Activated CD4-positive, alpha-beta T cell treated with anti-CD3 and anti-CD28 coated beads for 24 hours (primary cell): ENCODE measurements at places on chromosomes 16 and 17.
A peak's percentile ranks its signal among the peaks of the same experiment; 100 is the strongest.

DNA sequence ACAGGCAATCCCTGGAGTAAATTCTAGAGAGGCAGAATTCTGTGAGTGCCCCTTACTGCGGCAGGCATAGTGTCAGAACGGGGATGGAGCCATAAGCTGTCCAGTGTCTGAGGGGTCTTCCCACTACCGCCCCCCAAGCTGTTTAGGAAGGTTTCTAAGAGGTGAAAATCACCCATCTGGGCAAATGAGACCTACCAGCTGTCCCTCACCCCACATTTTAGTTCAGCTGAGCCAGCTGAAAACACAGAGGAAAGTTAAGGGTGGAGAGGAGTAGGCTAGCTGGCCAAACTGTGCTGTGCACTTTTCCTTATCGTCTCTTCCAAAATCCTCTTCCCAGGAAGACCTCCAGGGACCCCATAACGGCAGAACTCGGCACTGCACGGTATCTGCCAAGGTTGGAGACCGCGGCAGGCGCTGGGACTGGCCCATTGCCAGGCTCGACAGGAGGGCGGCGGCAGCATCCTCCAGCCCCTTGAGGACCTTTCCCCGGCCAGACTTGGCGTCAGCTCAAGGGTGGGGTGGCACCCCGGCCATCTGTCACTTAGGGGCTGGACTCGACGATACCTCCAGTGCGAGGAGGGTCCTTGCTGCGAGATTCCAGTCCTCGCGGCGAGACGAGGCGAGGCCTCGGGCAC lies 955 bp downstream of the ACLY start:
- DNase-seq, result no peak

- DNase-seq, result peak; percentile 19
Measured at GRCh38 chr17:79294459-79295071, 219.9 kb downstream of the ENGASE start.

GRCh38 chr16:8955828-8956227 lies 7.9 kb downstream of the USP7 start:
- no peak for DNase-seq

GRCh38 chr16:56399486-56399885 lies 25.9 kb downstream of the AMFR start:
- DNase-seq, result no peak

DNA sequence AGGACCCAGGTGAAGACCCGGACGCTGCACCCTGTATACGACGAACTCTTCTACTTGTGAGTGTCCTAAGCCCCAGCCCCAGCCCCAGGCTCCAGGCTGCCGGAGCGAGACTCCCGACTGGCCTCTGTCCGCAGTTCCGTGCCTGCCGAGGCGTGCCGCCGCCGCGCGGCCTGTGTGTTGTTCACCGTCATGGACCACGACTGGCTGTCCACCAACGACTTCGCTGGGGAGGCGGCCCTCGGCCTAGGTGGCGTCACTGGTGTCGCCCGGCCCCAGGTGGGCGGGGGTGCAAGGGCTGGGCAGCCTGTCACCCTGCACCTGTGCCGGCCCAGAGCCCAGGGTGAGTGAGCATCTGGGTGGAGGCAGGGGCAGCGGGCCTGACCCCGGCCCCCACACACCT lies 3.7 kb downstream of the TSR3 start:
- no peak for DNase-seq

DNA sequence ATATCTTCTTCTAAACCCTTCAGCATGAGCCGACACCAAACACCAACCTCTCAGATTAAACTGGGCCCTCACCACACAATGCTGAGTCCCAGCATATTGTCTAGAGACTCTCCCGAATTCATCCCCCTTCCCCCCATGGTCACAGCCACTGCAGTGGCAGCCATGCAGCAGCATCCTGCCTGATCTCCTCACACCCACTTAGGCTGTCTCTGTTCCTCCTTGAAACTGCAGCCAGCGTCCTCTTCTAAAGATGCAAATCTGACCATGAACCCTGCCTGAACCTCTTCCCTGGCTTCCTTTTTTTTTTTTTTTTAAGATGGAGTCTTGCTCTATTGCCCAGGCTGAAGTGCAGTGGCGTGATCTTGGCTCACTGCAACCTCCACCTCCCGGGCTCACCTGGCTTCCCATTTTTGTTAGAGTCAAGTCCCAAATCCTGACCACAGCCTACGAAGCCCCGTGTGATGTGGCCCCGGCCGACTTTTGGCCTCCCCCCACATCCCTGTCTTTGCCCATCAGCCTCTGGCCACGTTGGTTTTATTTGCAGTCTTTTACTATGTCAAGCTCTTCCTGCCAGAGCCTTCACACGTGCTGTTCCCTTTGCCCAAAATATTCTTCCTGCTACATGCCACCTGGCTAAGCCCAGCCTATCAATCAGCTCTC lies 2.8 kb downstream of the FA2H start:
- no peak for DNase-seq

- no peak for DNase-seq
Measured at GRCh38 chr17:28989028-28989427, 16.8 kb downstream of the SEZ6 start.

- no peak for DNase-seq
Measured at GRCh38 chr17:72446525-72447250, 325.9 kb downstream of the SOX9 start.

- no peak for DNase-seq
Measured at GRCh38 chr16:17426451-17426850, 44.3 kb downstream of the XYLT1 start.

DNA sequence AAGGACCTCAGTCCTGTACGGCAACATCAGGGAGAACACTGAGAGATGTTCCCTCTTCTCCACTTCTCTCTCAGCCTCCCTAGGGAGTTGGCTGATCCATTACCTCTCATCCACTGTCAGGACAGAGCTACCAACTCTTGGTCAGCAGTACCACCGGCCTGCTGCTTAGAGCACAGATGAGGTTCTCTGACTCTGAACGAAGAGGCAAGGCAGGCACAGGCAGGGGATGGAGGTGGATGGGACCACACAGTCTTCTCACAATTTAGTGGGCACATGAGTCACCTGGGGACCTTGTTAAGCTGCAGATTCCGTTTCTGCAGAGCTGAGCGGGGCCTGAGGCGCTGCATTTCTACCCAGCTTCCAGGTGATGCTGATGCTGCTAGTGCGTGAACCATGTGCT lies 128.6 kb upstream of the CCL2 start:
- no peak for DNase-seq

DNA sequence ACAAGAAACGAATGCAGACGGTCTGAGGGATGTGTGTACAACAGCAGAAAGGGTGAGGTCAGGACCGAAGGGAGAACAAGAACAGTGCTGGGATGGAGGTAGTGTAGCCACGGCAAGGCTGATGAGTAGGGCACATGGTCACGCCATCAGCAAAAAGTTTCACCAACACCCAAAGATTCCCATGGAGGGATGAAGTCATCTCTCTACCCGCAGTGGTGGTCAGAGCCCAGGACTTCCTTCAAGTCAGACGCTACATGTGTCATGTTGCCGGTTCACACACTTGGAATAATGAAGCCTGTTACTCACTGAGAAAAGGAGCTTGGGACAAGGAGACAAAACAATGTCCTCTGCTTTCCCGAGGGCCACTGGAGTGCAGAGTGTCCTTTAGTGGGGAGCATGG lies 79.7 kb downstream of the SALL1 start:
- DNase-seq, result no peak

GRCh38 chr17:54418467-54418866 lies 482.2 kb upstream of the TOM1L1 start:
- DNase-seq, result no peak

- DNase-seq, result no peak
Measured at GRCh38 chr16:78896280-78896679, 704.3 kb downstream of the MAF start.

- no peak for DNase-seq
Measured at GRCh38 chr16:77788181-77789084, at the start of gene VAT1L. TSS of gene VAT1L (plus strand) at chr16:77788564. CDS start at chr16:77788683, 119 bp downstream.

DNA sequence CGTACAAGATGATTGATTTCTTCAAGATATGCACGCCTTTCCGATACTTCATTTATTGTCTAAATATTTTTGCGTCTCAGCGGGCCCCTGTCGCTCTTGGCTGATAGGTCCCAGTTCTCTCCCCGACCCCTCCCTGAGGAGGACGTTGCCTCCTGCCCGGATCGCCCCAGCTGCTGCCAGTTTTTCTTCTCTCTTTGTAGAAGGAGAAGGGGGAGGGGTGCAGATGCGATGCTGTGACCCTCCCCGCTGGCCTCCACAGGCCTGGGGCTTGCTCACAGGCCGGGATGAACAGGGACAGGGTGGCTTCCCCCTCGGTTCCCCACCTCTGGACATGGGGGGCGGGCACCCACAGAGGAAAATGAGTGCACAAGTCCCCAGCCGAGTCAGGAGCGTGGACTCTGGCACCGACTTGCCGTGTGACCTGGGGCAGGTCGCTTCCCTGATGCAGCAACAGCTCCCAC lies 53.6 kb upstream of the ZC3H18 start:
- no peak for DNase-seq

DNA sequence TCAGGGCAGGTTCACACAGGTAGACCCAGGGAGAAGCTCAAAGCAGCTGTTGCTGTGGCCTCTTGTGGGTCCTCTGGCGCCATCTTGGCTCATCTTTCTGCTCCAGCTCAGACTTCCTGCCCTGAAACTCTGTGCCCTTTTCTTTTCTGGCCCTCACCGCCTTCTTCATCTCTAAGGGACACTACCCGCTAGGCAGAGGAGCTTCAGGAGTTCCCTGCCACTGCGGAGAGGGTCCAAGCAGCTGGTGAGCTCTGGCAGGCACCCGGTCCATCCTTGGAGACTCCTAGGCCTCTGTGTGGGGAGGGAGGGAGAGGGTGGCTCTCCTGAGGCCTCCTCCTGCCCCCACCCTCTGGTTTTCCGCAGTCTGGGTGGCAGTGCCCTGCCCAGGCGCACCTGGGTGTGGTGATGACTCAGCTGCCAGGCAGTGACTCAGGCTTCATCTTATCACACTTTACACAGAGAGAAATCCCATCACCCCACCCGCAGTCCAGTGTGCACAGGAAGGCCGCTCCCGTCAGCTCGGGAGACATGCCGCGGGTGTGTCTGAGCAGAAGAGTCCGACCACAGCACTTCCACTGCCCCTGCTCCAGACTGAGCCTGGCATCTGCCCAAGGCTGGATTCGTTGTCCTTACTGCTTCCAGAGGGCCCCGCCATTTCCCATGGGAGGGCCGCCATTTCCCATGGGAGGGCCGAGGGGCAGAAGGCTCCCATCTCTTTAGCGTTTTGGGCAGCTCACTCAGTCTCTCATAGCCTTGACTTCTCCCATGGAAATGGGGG lies 7.3 kb downstream of the NT5C start:
- DNase-seq, result peak; percentile 41

DNA sequence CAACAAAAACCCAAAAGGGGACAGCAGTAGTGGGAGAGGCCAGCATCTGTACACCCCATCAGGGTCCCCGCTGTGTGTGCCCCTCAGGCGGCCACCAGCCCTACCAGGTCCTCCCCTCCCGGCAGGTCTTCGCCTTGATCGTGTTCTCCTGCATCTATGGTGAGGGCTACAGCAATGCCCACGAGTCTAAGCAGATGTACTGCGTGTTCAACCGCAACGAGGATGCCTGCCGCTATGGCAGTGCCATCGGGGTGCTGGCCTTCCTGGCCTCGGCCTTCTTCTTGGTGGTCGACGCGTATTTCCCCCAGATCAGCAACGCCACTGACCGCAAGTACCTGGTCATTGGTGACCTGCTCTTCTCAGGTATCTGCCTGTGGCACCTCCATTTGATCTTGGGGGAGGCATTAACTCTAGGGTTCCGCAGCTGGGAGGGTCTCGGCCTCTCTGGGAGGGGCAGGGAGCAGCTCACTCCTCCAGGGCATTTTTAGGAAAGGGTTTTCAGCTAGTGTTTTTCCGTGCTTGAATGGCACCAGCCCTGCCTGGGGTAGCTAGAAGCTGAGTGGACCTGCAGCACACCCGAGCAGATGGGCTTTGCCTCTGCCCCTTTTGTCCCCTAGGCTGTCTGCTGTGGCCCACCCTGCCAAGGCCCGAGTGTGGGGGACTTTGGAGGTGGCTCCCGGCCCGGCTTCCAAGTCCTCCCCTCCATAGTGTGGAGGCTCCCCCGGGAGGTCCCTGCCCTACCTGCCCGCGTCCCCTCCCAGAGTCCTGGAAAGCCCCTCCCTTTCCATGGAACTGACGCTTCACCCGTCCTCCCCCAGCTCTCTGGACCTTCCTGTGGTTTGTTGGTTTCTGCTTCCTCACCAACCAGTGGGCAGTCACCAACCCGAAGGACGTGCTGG lies 2.6 kb downstream of the SYNGR2 start:
- no peak for DNase-seq

- no peak for DNase-seq
Measured at GRCh38 chr16:67397812-67398545, 4.7 kb upstream of the TPPP3 start.

- no peak for DNase-seq
Measured at GRCh38 chr17:50634224-50634914, at the start of gene ABCC3. TSS of gene ABCC3 (plus strand) at chr17:50634881. CDS start at chr17:50634937, 56 bp downstream.

DNA sequence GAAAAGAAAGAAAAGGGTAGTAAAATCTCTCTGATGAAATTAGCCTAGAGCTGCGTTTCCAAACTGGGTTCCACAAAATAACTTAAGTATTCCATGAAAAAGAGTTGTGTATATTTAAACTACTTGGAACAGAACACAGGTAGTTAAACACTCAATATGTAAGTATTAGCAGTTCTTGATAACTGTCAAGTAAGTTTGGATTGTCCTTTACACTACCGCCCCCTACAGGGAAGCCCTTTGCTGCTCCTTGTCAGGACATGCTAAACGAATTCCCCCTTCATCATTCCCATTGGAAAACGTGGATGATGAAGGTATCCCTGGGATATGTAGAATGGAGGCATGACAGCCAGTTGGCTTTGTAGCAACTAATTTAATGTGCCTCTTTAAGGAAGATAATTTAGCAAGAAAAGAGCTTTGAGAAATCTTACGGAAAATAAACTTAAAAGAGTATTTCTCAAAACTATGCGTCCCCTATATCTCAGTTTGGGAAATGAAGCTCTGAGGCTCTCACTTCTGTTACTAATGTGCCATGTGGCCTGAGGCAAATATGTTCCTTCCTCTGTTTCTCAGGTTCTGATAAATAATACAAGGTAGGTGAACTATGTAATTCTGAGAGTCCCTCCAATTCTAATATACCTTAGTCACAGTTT lies 18.8 kb downstream of the NCBP3 start:
- peak; percentile 53 for DNase-seq

DNA sequence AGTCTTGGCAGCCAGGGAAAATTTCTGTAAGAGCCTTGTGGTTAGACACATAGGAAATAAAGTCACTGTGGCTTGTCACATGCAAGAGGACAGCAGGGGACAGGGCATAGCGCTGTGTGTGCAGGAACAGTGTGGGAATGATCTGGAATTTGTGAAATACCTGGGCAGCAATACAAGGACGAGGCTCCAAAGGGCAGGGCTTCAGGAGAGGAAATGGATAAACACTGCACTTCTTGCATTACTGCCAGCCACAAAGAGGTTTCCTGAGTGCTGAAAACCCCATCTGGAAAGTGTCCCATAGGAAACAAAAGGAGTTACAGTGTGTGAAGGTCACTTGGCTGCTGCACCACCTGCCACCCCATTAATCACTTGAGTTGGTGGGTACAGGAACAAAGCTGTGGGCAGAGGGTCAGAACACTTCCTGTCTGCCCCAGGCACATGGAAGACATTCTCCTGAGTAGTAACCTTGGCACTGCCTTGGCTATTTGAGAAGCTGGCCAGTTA lies 12.1 kb upstream of the HP start:
- no peak for DNase-seq

- no peak for DNase-seq
Measured at GRCh38 chr17:80566054-80566400, 21.4 kb downstream of the RPTOR start.
